ENCODE measurements at places on chromosomes 7 and 10.

DNA sequence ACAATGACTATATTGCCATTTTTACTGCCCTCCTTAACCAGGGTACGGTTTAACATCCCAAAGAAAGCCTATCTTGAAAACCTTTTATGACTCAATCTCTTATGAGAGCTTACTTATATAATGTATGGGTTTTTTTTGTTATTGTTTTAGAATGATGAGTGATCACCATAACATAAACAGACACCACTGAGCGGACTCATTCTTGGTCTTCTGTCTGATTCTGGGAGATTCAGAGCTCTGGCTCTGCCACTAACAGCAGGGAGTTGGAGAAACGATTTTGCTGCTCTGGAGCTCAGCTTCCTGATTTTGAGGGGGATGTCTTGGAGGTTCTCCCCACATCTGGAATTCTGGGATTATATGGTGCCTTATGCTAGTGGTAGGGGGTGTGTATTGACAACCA, 244.1 kb downstream of the FRMD4A start:
- DNase-seq, result no peak

DNA sequence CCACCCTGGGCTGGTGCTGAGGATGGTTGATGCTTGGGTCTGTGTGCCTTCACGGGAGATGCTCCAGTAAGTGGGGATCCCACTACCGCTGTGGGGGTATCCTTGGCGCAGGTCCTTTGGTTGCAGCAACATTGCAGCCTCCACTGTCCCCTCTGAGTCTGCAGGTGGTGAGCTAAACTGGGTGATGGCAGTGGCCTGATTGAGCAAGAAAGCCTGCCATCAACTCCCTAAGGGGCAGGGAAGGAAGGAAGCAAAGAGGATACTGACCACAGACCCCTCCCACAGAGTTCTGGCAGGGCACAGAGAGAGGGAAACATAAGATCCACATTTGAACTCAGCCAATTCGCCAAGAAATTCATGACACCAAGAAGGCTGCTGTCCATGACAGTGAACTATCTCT, 43.2 kb downstream of the MYO1G start:
- no peak for DNase-seq

- DNase-seq, result no peak
These were observed 72.2 kb upstream of the EFCAB10 start for GRCh38 chr7:105653441-105654005.

GRCh38 chr10:100519311-100520051, at the start of gene SEC31B:
TSS of gene SEC31B (minus strand) at chr10:100519861. CDS start at chr10:100516952, 2,909 bp downstream.
- DNase-seq, result no peak

GRCh38 chr10:43407148-43407575, 1.8 kb downstream of the HNRNPF start:
- DNase-seq, result no peak

DNA sequence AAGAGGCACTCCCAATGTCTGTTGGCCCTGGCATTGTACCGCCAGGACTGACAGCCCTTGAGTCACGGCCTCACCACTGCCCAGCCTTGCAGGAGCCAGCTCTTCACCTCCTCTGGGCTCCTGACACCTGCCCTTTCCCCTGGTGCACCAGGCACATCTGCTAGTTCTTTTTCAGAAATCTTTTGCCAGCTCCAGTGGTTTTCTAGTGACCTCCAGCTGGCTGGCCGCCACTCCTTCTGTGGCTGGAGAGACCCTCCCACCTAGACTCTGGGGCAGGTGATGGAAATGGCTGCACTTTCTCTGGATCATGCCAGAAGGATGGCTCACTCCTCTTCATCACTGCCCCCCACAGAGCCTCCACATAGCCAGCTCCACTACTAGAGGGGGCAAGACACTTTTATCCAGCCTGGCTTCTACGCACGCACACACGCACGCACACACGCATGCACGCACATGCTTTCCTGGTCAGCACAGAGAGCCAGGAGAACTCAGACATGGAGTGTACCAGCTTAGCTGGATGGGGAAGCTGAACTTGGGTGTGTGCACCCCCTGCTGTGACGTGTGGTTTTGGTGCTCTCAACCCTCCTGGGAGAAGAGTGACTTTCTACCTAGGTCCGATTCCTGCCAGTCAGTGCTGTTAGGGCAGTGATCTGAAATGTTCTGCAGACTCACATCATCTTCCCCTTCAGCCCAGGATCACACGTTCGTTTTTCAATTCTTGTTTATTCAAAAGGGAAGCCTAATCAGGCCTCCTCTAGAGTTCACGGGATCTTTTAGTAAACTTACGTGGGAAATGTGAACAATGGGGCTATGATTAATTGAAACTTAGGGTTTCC, 222.0 kb downstream of the PRPF18 start:
- DNase-seq, result no peak

DNA sequence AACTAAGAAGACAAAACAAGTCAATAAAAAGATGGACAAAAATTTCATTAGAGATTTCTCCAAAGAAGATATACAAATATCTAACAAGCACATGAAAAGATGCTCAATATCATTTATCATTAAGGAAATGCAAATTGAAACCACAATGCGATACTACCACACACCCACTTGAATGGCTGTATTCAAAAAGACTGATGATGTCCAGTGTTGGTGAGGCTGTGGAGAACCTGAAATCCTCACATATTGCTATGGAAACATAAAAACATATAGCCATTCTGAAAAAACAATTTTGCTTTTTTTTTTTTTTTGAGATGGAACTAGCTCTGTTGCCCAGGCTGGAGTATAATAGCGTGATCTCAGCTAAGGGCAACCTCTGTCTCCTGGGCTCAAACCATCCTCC, 124.1 kb upstream of the LAMB4 start:
- no peak for DNase-seq

DNA sequence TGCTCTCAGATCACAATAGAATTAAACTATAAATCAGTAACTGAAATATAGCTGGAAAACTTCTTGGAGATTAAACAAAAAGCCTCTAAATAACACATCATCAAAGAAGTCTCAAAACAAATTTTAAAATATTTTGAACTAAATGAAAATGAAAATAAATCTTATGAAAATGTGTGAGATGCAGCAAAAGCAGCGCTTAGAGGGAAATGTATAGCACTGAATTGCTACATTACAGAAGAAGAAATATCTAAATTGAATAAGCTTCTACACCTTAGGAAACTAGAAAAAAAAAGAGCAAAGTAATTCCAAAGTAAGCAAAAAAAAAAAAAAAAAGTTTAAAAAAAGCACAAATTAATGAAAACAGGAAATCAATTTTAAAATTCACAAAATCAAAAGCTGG, 35.2 kb downstream of the LMBR1 start:
- no peak for DNase-seq

- DNase-seq, result no peak
These were observed 50.4 kb downstream of the RBM33 start for GRCh38 chr7:155694851-155695250.

DNA sequence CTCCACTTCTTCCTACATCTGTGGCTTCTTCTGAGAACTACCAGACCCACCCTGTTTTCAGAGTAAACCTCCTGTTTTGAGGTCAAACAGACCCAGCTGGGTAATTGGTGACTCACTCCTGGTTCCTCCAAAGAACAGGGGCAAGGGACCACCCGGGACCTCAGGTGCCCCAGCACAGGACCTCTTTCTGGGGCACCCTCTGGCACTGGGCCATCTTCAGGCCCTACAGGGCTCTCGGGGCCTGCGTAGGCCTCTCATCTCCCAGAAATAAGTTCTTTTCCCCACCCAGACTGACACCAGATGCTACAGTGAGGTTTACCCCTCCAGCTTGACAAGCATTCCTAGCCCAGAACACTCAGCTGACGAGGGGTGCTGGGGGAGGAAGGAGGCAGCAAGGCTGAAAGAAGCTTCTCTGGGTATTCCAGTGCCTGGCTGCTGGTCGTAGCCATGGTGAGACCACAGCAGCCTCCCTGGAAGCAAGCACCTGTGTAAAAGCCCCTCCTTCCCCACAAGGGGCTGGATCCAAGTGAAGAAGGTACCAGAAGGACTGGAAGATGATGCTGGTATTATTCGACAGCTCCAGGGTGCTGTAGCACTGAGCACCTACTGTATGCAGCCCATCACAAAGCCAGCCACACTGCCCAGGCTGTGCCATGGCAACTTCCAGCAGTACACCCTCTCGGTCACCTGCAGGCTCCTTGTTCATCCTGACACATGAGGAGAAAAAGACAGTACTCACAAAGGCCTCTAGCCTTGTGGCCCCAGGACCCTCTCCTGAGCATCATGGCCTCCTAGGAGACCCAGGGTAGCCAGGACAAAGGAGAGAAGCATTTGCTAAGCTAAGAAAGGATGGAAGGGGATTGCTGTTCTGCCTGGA, 47.4 kb downstream of the ALOX5 start:
- no peak for DNase-seq

DNA sequence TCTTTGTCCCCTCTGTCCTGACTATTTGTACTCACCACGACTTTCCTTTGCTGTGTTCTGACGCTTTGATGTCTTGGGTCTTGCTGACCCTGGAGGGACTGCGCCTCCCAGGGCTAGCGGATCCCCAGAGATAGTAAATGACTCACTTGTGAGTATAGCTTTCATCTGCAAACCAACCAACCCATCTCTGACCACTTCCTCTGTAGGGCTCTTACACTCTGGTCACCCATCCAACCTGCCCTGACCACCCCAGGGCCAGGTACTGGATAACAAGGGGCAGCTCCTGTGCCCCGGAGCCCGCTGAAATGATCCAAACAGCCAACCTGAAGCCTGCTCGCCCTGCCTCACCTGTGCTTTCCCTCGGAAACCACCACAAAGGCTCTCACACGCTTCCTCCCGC, 125.2 kb upstream of the CARD11 start:
- DNase-seq, result no peak

GRCh38 chr7:91913612-91914011, 27.1 kb upstream of the AKAP9 start:
- DNase-seq, result no peak

- no peak for DNase-seq
These were observed 107.5 kb downstream of the PARP12 start for GRCh38 chr7:139955109-139955820.

- DNase-seq, result no peak
These were observed 777 bp downstream of the RUNDC3B start for GRCh38 chr7:87628780-87629569.

- DNase-seq, result no peak
These were observed 189.7 kb downstream of the GRM3 start for GRCh38 chr7:86833360-86833759.

Data from GM12891 (cell line).